Bronchial epithelial cell (primary cell): ENCODE measurements at places on chromosomes 11 and 22.

DNA sequence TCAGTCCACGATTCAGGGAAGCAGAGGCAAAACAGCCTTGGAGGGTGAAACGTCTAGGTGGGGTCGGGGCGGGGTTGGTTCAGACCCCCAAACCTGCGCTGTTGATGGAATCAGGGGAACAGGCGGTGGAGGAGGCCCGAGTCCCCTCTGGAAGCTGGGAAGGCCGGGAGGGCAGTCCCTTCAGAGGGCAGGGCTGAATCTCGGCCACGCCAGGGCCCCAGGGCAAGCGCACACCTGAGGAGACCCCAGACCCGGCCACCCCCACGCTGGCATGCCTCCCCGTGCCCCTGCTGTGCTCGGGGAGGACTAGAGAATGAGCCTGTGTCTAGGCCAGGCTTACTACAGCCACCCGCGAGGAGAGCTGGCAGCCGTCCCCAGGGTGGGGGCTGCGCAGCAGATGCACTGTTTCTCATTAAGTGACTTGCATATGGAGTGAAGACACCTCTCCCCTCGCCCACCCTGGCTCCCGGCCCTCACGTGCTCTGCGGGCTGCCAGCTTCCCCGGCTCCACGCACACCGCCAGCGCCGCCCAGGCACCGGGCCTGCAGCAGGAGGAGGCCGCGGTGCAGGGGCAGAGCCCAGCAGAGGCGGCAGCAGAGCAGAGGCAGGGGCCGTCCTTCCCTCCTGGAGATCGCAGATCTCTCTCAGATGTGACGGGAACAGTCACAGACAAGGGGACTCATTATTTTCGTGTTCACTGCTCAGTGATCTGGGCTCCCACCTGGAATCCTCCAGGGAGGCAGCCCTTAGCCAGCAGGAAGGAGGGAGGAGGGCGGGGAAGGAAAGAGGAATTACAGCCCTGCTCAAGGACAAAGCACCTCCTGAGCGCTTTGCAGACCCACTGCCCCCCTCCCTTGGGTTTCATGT is 47.1 kb upstream of the OPCML start:
- no peak for DNase-seq

DNA sequence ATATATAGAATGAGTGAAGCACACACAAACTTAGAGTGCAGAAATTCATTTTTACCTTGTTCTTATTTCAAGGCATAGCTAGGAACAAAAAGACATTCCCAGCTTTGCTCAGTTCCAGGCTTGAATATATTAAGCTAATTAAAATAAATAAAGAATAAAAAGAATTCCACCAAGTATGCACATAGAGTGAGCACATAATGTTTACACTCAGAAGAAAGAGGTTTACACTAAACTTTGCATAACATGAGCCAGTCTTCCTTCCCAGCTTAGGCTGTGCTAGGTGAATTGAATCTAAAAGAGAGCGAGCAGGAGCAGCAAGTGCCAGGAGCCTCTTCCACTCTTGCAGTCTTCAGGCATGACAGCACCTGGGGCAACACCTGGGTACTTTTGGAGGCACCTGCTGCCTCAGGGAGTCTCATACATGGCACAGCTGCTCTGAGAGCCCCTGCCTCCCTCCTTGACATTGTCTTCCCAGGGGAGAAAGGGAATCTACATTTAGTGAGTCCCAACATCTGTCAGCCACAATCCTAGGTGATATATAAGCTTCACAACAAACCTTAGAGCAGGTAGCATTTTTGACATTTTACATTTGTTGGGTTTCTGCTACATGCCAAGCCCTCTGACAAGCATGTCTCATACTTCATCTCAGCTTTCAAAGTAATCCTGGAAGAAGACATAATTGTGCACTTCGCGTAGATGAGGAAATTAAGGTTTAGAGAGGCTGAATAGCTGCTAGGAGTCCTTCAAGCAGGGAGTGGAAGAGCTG is 732.7 kb upstream of the TENM4 start:
- no peak for DNase-seq

- peak; percentile 34 for DNase-seq
Observed at GRCh38 chr11:57069942-57070341, 81.2 kb downstream of the OR5AK2 start.

- DNase-seq: peak; percentile 87
Observed at GRCh38 chr11:72773291-72773690, 20.6 kb downstream of the STARD10 start.

GRCh38 chr11:74297484-74297883 is 14.0 kb downstream of the P4HA3 start:
- DNase-seq: no peak

- DNase-seq: peak; percentile 89
Observed at GRCh38 chr11:79168530-79169110, 272.2 kb downstream of the TENM4 start.

- no peak for DNase-seq
Observed at GRCh38 chr11:75596914-75597313, 34.9 kb downstream of the SERPINH1 start.

GRCh38 chr11:575313-575995 is 816 bp upstream of the PHRF1 start:
- no peak for DNase-seq

- no peak for DNase-seq
Observed at GRCh38 chr11:5547982-5548381, 358 bp downstream of the OR52H1 start.

DNA sequence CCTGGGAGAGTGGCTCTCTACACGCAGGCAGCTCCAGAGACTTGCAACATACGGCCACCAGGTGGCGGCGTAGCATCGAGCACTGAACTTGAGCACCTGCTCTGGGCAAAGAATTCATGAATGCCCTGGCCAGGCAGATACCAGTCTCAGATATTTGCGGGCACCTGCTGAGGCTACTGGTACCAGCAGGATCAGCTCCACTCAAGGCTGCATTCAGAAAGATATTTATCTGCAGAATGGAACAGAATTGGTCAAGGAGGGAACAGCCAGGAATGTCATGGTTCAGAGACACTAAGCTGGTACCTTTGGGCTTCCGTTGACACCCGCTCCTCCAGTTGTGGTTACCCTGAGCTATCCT is 10.8 kb upstream of the CCDC86 start:
- peak; percentile 76 for DNase-seq

DNA sequence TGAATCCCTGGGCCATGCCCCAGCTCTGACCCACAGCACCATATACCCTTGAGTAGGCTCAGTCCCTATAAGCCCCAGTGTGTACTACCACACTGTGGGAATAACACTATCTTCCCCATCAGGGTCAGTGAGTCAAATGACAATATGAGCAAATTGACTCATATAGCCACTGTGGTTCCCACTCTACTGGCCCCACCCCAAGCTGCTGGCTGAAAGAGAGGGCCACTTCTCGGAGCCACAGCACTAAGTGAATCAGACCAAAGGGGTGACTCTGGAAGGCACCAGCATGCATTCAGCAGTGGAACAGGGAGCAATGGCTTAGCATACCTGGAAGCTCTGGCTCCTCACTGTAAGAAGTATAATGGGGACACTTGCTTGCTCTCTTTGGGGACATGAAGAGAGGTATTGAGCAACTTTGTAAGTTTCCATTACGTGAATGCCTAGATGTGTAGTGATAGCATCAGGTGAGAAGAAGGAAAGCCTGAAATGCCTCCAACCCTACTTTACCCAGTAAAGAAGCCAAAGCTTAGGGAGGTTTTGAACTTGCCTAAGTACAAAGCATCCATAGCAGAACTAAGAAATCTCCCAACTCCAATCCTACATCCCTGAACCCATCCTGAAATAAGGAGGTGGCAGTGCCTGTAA is 13.5 kb downstream of the CD59 start:
- peak; percentile 65 for DNase-seq

GRCh38 chr22:44898236-44898635 is 111.6 kb downstream of the PHF21B start:
- no peak for DNase-seq

- peak; percentile 79 for DNase-seq
Observed at GRCh38 chr11:350723-351255, 18.5 kb upstream of the B4GALNT4 start.

DNA sequence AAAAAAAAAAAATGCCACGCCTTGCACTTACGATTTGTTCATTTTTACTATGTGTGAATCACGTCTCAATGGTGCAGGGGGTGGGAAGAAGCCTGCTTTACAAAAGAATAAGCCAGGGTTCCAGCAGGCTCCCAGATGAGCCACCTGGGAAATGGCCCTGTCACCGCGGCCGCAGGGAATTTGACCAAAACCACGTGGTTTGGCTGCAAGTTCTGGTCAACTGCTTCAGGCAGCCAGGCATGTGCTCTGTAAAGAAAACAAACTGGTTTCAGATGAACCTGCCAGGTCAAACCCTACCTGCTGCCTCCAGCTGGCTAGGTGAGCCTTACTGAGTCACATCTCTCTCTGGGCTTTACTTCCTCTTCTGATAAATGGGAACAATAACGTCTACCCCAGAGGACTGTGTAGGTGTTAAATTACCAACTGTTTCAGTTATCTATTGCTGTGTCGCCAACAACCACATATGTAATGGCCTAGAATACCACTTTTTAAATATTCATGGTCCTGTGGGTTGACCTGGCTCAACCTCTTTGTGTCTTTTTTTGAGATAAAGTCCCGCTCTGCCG is 30.5 kb upstream of the GCAT start:
- DNase-seq: peak; percentile 97

- no peak for DNase-seq
Observed at GRCh38 chr11:77211040-77211451, 83.0 kb downstream of the MYO7A start.

DNA sequence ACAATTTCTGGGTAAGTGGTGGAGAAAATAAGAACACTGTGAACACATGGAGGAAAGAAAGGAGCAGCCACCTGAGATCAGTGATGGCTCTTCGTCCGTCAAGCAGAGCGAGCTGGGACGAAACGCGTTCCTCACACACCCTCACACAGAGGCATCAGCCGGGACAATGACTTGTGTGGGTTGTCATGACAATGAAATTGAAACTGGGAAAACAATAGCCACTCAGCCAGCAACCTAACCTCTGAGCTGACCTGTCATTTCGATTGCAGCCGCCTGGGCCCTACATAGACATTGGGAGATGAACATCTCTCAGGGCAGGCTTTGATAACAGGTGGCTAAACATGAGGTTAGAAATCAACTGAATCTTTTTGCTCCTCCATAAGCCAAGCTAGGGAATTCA is 51.3 kb downstream of the TRIM29 start:
- no peak for DNase-seq
